ENCODE measurements at places on chromosomes 3 and 15. TPM values are rescaled to one million over a fixed set of nuclear protein-coding genes. Genes with fewer than 3 reads are reported as not detected.

Gene CD200R1
- total RNA-seq, result 8.8 TPM

Gene CP
- total RNA-seq, result not detected

Gene MYZAP
- not detected for total RNA-seq

Gene SI
- not detected for total RNA-seq

Gene SLC12A8
- total RNA-seq, result 0.37 TPM

Gene PP2D1
- total RNA-seq, result not detected

Gene CDCP1
- total RNA-seq, result 22.2 TPM

Gene SIDT1
- total RNA-seq, result 31.6 TPM

Gene TM4SF4
- total RNA-seq, result not detected

Gene ZBTB20
- total RNA-seq, result 11.0 TPM

Gene C3orf22
- not detected for total RNA-seq

Gene PATL2
- total RNA-seq, result 15.9 TPM

Gene LMAN1L
- total RNA-seq, result 0.92 TPM

Gene EPHA6
- total RNA-seq, result not detected

Gene SPINK8
- total RNA-seq, result not detected

Gene PRR20G
- not detected for total RNA-seq

Gene LINS1
- total RNA-seq, result 79.2 TPM

Gene FEZF2
- total RNA-seq, result not detected

Gene UROC1
- not detected for total RNA-seq

Gene HYAL3
- total RNA-seq, result 9.2 TPM

Gene FBXL2
- not detected for total RNA-seq

Gene LYZL4
- not detected for total RNA-seq

Gene IL20RB
- 1.2 TPM for total RNA-seq

Gene GABRR3
- total RNA-seq, result not detected

Gene PAK6
- 0.35 TPM for total RNA-seq

Gene PLAAT1
- not detected for total RNA-seq

Gene AGBL1
- not detected for total RNA-seq

Gene SKOR1
- total RNA-seq, result 0.29 TPM

Gene PLXNB1
- 2.5 TPM for total RNA-seq

Gene SPRED1
- 0.29 TPM for total RNA-seq

Gene SACM1L
- 57.6 TPM for total RNA-seq

Gene PDHB
- 47.6 TPM for total RNA-seq

Gene ARL14
- not detected for total RNA-seq

Gene ATP13A5
- total RNA-seq, result not detected

Gene DOCK3
- total RNA-seq, result 1.00 TPM

Gene NCKIPSD
- 41.5 TPM for total RNA-seq

Gene SLC12A1
- total RNA-seq, result not detected

Gene GOLGA8G
- not detected for total RNA-seq

Gene MST1
- total RNA-seq, result 10.0 TPM

Gene ACSBG1
- not detected for total RNA-seq

Gene ATG3
- 74.5 TPM for total RNA-seq

Gene KBTBD13
- not detected for total RNA-seq

Gene GP9
- not detected for total RNA-seq

Gene RBP2
- total RNA-seq, result not detected

Gene KLHL24
- 19.6 TPM for total RNA-seq

Gene SEMA7A
- 2.7 TPM for total RNA-seq

Gene HCLS1
- 339 TPM for total RNA-seq

All from activated CD4-positive, alpha-beta T cell treated with anti-CD3 and anti-CD28 coated beads, Interleukin-2, amount 10 ng/mL, durations not matched to agents 7 days and 5 days (primary cell).